ENCODE measurements at places on chromosomes 2 and 18.

- DNase-seq = no peak
These were observed 316.2 kb downstream of the GBX2 start for GRCh38 chr2:235851828-235852525.

- DNase-seq = no peak
These were observed 2.9 kb upstream of the DSG4 start for GRCh38 chr18:31373641-31374040.

DNA sequence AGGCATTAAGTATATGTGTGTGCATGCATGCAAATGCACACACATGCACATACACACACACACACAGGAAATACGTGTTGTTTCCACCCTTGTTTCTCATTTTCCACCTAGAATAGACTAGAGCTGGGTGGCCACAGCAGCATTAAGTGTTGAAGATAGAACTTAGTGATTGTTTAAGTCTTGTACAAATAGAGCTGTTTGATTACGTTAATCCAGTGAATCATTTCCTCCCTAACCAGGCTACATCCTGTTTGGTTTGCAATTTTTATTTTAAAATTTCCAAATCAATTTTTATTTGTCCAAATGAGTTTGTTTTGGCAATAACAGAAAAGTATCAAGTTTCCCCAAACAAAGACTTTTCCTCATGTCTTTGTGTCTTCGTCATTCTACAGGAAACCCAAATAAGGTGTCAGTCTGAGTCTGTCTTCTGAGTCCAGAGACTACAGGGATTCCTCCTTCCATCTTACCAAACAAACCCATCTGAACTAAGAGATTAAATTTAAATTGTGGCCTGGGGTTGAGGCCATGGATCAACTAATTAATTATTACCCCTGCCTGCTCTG, 74.6 kb upstream of the GALNT5 start:
- DNase-seq = peak; percentile 91

GRCh38 chr2:60297296-60298005, 256.0 kb downstream of the BCL11A start:
- peak; percentile 30 for DNase-seq

- no peak for DNase-seq
These were observed 117.9 kb downstream of the AGAP1 start for GRCh38 chr2:235611756-235612155.

- DNase-seq = peak; percentile 5
These were observed 45.9 kb upstream of the ASB1 start for GRCh38 chr2:238380785-238381184.

DNA sequence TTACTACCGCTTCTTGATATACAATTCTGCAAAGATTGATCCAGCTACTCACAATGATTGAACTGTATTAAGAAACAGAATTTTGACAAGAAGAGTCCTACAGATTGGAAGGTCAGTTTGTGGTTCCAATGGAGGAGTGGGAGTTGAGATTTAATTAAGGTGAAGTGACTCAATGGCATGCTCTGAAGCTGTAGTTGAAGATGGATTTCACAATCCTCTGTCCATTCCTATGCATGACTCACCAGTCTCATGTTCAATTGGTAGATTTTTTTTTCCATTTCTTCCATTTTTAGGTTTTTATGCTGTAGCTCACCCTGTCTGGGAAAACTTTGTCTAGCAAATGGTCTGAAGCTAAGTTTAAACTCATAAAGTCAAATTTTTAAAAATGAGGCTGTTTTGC, 83.3 kb downstream of the DPP4 start:
- DNase-seq = peak; percentile 85

All from suppressor macrophage treated with lipopolysaccharide for 1 hour (primary cell).